NCI-H446 treated with DMSO at 0.1 percent for 48 hours (cell line): ENCODE measurements at places on chromosomes 6 and 20.
A peak's percentile ranks its signal among the peaks of the same experiment; 100 is the strongest.

DNA sequence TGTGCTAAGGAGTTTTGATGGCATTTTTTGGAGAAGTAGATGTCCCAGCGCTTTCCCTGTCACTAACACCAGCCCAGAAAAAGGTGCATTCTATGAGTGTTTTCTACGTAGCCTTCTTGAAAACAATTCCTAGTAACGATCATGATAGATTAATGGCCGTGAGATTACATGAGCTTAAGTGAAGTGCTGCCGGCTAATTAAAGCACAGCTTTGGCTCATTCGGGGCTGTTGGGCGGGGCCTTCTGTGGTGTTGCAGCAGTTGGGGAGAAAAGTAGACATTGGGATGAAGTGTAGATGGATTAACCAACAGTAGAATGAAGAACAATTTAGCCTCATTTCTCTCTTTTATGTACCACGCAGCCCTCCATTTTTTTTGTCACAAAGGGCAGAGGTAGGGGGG lies 20.8 kb upstream of the TRAF3IP2 start:
- peak; percentile 40 for DNase-seq

GRCh38 chr6:134674562-134674961 lies 275.3 kb downstream of the ALDH8A1 start:
- no peak for DNase-seq

DNA sequence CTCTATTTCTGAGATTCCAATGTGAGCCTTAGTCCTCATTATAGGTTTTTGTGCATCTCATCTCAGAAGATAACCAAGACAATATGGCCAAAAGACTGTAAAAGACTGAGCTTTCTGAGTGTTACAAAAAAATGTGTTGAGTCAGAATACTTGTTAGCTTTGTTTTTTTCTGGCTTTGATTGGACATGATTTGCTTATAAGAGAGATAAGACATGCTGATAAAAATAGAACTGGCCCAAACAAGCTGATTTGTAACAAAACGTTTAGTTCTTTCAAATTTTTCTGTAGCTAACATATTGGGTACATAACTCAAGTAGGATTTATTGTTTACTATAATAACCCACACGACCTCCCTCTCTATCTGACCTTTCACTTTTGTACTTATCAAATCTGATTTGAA lies 32.9 kb downstream of the FILIP1 start:
- DNase-seq = no peak

DNA sequence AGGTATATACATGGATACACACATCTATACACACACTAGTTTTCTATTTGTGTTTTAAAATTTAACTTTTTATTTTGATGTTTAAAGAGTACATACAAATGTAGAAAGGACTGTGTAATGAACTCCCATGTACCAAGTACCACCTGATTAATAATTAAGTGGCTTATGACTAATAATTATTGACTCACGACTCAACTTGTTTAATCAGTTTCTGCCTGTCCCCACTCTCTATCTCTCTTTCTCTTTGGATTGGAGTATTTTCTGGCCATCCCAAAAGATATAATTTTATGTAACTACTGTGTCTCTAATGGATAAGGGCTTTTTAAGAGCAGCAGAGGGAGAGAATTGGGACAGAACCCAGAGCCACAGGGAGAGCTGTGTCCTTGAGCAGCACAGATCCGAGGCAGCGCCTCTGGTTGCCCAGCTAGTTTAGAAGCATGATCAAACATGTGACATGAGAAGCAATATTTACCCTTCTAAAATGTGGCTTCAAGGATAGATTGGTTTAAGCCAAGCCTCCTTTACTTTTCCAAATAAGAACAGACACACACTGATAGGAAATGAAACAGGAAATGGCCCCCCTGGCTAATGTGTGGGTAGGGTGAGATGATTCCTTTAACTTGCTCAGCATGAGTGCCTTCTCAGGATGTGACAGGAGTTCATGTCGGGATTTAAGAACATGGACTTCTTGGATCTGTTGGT lies 81.0 kb downstream of the ERMARD start:
- DNase-seq = no peak

GRCh38 chr6:149342525-149342924 lies 25.0 kb downstream of the TAB2 start:
- DNase-seq = no peak

DNA sequence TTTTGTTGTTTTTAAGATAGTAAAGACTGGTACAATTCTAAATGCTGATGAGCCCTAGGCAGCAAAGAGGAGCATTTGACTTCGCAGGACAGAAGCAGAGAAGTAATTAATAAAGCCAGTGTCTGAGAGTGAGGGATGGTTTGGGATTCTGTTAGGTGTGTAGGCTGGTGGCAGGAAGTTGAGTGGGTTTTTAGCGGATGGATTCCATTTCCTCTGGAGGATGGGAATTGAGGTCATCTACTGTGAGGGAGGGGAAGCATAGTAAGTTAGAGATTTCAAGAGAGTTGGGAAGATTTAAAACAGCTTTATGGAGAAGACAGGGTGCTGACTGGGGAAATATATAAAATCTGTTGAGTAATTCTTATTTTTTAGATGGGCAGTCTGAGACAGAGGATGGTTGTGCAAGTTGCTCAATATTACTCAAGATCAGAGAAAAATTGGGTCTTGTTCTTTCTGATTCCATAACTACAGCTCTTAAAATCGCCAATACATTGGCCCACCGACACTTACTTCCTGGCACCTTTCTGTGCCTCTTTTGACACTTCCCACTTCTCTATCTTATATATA lies 48.8 kb downstream of the PRL start:
- no peak for DNase-seq

- DNase-seq = no peak
Measured at GRCh38 chr20:10524034-10524476, 89.0 kb downstream of the SLX4IP start.

DNA sequence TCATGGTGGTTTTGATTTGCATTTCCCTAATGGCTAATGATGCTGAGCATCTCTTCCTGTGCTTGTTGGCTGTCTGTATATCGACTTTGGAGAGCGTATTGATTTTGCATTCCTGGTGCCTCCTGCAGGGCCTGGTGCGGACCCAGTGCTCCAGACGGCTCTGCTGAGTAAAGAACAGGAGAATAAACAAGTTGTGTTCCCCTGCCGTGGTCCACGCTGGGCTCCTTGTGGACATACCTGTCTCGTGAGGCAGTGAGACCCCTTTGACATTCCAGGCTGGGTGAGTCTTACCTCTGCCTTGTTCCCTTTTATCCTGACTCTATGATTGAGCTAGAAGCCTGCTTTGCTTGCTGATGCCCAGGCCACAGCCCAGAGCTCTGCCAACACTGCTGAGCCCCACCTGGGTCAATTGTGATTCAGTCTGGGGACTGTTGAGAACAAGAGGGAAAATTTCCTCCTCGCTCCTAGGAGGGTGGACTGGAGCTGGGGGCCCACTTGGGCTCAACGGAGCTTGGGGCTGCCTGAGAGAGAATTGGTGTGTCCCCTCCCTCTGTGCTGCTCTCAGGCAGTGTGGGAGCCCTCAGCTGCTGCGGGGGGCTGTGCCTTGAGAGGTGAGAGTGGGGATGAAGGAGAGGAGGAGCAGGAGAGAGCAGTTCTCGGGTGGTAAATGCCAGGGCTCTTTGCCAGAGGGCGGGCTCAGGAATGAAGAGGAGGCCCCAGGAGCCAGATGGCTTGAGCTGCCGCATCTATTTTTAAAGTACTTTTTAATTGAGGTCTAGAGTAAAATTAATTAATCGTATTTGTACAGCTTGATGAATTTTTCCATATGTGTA lies 43.7 kb upstream of the PMEPA1 start:
- peak; percentile 19 for DNase-seq

DNA sequence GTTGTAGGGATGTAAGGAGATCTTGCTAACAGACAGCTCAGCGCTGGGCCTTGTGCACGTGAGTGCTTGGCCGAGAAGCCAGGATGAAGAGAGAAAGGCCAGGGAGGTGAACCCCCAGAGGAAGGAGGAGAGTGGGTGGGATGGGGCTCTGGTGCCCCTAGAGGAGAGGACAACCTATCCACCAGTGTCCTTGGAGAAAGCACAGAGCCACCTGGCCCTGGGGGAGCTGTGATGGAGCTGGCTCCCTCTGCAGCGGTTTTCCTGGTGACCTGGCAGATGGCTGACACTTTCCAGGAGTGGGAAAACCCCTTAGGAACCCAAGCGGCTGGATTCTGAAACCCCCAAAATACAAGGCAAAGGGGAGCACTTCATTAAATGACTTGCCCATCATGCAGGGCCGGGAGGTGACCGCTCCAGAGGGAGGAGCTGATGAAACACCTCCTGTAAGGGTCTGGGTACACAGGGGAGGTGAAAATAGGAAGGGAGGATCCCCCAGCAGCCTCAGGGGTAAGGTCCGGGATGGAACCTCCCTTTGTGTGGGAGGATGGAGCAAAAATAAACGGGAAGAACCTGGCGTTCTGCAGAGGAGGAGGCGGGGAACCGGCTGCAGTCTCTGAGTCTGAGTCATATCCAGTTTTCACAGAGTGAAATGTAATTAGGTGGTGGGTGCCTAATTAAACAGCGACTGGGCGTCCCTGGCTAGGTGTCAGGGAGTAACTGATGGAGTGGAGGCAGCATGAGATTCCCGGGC lies 80.4 kb downstream of the SULF2 start:
- peak; percentile 46 for DNase-seq

GRCh38 chr6:64428186-64428585 lies 792.6 kb downstream of the PHF3 start:
- DNase-seq = no peak

DNA sequence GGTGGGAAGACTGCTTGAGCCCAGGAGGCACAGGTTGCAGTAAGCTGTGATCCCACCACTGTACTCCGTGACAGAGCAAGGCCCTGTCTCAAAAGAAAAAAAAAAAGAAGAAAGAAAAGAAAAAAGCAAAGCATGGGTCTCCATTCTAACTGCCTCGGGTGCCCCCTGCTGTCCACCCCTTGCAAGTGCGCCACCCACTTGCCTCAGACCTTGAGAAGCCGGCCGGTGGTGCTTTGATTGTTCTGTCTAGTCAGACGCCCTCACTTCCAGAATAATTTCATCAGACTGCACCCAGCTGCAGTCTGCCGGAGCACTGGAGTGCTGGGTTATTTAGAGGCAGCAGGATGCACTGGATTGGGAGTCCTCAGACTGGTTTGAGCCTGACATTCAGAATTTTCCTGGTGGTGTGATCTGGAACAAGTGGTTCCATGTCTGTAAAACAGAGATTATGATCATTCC lies 17.6 kb upstream of the TM9SF4 start:
- DNase-seq = peak; percentile 44

DNA sequence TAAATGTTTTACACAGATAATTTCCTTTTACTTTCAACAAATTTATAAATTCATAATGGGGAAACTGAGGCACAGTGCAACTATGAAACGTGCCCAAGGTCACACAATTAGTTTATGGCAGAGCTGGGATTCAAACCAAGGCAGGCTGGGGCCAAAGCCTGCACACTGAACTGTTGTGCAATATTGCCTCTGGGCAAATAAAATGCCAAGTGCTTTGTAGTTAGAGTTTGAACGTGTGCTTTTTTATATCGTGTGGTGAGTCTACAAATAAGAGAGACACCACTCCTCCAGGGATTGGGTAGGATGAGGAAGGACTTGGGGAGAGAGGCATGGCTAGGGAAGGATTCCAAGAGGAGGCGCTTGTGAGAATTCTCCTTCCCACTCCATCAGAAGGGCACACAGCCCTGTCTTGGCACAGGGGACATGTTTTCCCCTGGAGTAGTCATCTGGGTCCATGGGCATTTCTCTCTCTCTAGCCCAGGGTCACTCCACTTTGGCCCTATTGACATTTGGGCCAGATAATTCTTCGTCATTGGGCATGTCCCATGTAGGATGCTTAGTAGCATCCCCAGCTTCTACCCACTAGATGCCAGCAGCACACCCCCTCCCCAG lies 2.8 kb upstream of the CDH22 start:
- no peak for DNase-seq
